Suppressor macrophage treated with lipopolysaccharide for 1 hour (primary cell): ENCODE measurements at places on chromosomes 13 and 19.

DNA sequence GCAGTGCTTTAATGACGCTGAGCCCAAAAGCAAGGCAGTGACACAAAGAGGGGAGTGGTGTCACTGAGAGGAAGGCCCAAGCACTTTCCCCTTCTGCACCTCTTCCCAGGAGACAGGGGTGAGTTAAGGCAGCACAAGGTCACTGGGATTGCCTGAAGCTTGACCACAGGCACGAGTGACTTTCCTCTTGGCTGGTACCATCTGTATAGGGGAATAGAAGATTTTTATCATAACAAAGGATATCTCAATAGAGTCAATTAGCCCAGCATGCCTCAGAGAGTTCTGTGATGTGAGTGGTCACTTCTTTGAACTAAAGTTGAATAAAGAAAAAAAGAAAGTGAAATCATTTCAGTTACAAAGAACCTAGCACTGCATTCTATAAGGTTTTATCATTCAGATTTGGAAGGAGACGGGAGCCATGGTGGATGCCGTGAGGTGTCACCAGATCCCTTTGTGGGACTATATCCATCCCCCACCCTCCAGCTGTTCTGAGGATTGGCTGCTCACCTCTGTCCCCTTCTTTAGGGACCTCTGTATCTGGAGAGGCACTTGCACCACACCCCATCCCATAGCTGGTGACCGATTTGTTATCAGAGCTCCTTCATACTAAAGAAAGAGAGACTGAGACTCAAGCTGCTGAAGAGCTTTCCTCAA lies 291.2 kb downstream of the DCT start:
- no peak for DNase-seq

DNA sequence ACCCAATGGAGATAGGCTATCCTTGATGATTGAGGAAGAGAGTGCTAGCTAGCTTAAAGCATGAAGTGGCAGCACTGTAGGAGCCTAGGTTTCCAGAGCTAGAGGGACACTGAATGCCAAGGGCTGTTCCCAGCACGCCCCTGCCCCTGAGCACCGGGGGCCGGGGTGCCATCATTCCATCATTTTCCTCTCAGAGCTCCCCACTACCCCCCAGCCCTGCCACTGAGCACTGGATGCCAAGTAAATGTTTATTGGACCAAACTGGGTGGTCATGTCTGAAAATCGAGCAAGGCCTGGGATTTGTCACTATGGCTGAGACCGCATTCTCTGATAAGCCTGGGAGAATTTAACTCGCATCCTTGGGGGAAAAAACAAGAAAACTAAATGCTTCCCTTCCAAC lies 142.8 kb downstream of the STK24 start:
- no peak for DNase-seq

DNA sequence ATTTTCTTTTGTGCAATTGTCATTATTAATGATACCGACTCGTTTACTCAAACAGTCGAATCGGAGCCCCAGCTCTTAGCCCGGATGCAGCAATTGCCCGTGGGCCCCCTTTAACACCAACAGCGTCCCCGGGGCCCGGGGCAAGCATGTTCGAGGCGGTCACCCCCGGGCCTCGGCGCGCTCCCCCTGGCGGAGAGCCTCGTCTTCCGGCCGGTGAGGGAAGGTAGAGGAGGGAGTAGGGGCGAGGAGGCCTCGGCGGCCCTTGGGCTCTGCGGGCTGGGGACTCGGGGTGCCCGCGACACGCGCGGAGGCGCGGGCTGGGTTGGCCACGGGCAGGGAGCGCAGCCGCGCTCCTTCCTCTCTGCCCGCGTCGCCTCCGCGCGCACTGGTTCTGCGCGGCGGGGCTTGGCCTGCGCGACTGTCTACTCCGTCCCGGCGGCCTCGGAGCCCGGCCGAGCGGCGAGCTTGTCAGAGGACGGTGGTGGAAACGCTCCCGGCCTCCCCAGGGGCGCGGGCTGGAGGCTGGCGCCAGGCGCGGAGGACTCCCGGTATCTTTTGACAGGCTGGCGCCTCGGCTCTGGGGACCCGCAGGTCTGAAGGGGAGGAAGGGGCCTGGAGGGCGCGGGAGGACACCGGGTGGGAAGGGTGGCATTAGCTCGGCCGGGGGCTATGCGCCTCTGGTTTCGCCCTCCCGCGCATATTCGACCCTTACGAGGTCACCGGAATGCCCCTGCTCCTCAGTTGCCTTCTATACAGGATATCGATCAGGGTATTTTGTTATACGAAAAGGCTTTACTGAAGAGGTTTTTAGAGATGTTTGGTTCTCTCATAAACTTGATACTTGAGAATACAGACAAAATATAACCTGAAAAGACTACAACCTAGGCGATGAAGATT lies 1.5 kb downstream of the BIVM start:
- peak; percentile 88 for DNase-seq

- DNase-seq: no peak
These were observed 550.1 kb downstream of the SLITRK6 start for GRCh38 chr13:85249151-85249550.

GRCh38 chr13:23985060-23985459 lies 87.8 kb upstream of the C1QTNF9B start:
- no peak for DNase-seq

- peak; percentile 61 for DNase-seq
These were observed at the start of gene ZNF358 for GRCh38 chr19:7515645-7516151. ZNF358 (plus strand) TSS chr19:7516103; CDS start chr19:7519243, 3,140 bp downstream.

- DNase-seq: no peak
These were observed 564.8 kb upstream of the SLITRK1 start for GRCh38 chr13:84446972-84447639.

DNA sequence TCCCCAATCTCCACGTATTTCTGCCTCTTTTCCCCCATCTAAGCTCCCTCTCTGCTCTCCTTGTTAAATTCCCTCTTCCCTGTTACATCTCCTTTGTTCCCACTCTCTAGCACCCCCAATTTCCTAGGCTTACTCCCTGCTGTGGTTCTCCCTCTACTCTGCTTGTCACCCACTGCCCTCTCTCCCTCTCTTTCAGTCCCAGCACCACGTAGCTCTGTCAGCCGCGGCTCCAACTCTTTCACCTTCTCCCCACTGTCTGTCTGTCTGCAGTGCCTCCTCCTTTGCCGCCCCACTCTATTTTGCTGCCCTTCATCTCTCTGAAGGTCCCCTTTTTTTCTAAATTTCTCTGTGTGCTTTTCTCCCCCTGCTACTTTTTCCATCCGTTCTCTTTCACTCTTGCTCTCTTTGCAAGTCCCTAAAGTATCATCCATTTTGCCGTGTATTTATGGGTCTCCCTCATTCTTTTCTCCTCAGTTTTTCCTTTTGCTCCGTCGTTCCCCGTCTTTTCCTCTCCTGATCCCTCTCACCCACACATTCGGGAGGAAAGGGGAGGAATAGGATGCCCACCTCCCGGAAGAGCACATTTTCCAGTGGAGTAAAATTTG lies 937 bp downstream of the ZNF841 start:
- no peak for DNase-seq

DNA sequence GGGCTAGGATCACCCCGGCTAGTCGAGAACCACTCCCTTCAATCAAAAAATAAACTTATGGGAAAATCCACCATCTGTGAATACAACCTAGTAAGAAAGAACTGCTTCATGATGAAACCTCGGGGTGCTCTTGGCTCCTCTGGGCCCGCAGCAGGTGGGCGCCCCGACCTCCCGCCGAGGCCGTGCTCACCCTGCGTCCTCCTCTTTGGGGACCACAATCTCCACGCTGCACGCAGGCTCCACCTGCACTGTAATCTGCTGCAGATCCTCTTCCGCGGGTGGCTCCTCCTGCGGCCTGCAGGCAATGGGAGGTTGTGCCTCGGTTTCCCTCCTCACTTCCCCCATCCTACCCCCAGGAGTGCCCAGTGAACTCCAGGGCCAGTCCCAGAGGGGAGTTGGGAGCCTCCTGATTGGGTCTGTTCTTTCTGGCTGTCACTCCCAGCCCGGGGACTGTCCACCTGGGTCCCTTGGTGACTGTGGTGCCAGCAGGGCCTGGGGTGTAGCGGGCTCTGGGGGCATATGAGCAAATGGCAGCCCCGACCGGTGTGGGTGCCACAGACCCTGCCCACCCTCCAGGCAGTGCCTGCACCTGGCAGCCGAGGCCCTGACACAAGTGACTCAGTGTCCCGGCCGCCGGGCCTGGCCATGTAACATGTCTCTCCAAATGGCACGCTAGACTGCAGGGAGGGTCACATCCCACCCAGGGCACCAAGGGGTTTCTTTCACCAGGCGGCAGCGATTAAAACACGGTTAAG lies 15.1 kb upstream of the CACTIN start:
- DNase-seq: no peak

DNA sequence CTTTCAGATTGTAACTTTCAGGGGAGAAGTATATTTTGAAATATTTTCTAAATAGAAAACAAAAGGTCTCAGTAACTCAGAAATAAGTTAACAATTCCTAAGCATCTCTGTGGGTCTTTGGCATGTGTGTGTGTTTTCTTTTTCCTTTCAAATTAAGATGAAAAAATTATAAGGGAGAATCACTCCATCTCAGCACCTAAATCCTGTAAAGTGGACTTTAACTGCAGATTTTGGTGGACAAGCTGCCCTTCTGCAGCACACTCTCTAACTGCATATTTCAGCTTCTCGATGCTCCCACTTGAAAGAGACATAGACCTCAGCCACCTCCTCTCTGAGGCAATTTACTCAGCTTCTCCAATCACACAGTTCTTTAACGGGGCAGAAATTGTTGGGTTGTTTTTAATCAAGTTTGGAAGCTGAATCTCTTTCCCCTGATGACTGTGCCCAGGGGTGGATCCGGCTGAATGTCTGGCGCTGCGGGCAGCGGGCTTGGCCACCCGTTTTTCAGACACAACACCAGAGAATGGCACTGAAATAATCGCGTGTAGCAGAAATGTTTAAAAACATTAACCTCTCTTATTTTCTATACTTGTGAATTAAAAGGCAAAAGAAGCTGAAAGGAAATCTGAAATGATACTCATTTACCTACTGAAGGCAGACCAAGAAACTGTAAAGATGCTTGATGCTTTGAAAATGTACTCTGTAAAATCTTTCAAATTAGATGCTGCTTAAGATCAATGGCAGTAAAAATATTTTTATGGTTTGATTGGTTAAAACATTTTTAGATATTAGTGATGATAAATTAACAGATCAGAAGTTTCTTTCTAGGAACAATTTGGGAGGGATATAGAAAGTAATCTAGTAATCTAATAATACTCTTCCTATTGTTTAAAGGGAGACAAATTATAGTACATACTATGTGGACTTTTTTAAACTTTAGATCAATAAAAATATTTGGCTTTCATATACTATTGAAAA lies 12.4 kb downstream of the ZIC2 start:
- DNase-seq: no peak

DNA sequence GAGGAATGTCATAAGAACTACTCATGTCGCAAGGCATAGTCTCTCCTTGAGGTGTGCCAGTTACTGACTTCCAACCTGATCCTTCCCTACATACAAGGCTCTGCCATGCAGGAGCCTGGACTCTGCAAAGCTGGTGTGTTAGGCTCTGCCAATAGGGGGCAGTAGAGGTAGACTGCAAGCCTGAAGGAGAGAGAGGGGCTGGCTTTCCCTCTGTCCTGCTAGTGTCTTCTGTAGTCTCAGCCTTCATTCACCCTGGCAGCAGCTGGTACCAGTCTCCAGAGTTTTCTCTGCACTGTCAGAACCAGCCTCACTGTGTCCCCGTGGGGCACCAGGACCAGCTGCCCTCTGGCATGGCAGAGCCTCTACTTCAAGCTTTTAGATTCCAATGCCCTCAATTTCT lies 14.5 kb downstream of the SHISA2 start:
- DNase-seq: peak; percentile 28

DNA sequence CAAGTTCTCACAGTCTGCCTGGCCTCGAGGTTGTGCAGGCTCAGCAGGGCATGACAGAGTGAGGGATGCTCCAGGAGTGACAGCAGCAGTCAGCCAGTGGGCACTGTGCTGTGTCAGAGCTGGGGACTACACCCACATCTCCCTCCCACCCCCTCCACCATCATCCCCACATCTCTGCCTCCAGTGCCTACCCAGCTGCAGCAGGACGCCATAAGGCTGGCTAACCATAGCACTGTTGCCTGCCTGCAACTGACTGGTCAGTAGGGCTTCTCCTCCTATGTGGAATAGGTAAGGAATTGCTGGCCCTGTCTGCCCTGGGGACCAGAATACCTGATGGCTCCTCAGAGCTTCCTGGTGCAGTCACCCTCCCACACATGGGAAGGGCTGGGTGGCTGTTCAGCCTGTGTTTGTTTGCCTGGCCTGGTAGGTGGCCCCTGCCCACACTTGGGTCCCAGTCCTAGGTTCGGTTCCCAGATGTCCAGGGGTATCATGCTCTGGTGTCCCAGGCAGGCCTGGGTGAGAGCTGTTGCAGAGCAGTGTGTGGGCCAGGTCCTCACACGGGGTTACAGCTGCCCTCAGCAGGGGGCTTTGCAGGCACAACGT lies 15.7 kb downstream of the GPI start:
- no peak for DNase-seq

DNA sequence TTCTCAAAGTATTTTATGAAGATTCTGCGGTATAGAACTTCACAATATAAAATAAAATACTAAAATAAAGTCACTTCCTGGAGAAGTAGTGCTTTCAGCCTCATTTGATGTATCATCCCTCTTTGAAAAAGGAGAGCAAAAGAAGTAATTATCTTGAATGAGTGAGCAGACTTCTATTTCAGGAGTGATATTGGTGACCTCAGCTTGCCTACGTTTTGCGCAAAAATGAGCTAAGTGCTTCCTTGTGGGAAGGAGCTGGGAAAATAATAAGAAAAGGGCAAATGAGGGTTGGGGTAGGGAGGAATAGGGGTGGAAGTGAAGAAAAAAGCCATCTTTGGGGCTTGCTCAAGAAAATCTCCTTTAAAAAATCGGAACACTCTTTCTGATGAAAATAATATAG lies 1773.6 kb downstream of the OLFM4 start:
- DNase-seq: no peak

DNA sequence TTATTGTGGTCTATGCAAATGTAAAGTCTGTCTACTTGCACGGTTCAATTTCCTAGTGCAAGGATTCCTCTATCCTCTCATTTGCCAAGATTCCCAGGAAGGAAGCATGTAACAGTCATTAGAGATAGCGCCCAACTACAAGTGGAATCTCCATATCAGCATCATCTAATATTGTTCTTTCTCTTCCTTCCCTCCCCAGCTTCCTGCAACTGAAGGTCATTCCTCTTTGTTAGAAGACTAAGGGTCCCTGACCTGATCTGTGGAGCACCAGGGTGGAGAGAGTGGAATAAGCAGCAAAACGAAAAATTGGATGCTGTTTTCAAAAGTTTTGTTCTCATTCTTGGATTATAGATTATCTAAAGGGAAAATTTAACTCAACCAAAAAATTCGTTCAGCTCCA lies 714.0 kb downstream of the DIAPH3 start:
- no peak for DNase-seq

GRCh38 chr19:38079926-38080380 lies 144.1 kb downstream of the DPF1 start:
- DNase-seq: peak; percentile 76
